ENCODE measurements at places on chromosomes 7 and 10.
A peak's percentile ranks its signal among the peaks of the same experiment; 100 is the strongest.

- no peak for DNase-seq
These were observed 1.9 kb upstream of the PAX4 start for GRCh38 chr7:127619681-127620405.

DNA sequence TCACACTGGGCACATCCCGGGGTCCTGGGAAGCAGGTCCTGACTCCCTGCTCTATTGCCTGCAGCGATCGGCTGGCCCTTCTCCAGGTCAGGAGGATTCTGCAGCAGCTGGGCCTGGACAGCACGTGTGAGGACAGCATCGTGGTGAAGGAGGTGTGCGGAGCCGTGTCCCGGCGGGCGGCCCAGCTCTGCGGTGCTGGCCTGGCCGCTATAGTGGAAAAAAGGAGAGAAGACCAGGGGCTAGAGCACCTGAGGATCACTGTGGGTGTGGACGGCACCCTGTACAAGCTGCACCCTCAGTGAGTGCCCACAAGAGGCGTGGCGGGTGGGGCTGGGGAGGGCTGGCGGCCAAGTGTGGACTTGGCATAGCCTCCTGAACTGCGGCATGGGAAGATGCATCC is 12.8 kb upstream of the HK1 start:
- DNase-seq, result no peak

DNA sequence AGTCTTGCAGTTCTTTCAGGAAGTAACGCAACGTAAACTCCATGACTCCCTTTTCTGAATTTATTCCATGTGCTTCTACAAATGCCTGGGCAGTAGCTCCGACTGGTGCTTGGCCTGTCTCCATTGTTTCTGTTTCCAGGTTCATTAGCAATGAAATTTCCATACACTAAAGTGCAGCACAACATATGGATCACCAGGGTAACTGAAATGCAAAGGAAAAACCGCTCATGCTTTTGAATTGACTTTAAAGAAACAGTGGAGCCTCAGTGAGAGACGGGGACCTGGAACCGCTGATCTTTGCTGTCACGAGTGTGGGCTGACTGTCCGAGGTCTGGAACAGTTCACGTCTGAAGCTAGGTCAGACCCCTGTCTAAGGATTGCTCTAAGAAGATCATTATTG is 126.5 kb upstream of the IGFBP3 start:
- DNase-seq, result no peak

DNA sequence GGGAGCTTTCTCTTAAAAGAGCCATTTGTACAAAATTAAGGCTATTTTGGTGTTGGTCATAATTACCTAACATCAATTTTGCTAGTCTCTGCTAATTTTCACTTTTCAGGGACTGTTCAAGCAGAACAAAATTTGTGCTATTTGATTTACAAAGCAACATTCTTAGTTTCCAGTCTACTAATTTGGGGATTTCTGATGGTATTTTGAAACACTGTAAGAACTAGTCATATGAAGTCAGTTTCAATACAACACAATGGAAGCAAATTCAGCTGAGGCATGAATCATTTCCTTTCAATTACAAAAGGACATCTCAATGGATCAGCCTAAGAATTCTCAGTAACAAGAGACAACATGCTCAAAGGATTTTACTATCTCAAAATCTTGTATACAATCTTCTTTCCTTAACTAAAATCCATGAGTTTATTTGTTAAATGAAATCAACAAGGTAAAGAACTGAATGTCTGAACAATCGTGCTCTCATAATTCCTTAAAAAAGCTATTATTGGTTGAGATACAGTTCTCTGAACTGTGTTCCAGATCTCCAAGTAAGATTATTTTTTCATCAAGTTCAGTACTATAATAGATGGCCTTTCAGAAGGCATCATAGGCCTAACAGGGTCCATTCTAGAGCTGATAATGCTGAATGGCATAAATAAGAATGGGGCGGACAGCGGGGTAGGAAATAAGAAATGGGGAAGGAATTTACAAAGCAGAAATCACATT is 144.6 kb downstream of the NRCAM start:
- DNase-seq, result no peak

DNA sequence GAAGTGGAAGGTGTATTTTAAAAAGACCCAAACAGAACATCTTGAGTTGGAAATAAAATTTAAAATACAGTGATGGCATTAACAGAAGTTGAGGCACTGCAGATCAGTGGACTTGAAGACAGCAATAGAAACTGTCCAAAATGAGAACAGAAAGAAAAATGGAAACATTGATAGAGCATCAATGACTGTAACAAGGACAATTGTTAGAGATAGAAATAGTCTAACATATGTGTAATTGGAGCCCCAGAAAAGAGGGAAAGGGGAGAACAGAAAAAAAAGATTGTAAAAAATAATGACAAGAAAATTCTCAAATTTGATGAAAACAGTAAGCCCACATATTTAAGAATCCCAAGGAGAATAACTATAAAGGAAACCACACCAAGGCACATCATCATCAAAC is 29.4 kb downstream of the VKORC1L1 start:
- no peak for DNase-seq

DNA sequence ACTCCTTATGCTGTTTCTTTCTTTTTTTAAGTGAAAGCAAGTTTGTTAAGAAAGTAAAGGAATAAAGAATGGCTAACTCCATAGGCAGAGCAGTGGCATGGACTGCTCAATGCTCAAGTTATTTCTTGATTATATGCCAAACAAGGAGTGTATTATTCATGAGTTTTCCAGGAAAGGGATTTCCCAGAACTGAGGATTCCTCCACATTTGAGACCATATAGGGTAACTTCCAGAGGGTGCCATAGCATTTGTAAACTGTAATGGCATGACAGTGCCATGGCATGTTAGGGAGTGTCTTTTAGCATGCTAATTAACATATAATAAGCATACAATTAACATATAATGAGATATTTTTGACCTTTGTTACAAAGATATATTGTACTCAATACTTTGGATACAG is 1034.5 kb upstream of the PHF14 start:
- DNase-seq, result no peak

GRCh38 chr10:26890956-26891355 is 30.2 kb upstream of the ABI1 start:
- DNase-seq, result no peak

- no peak for DNase-seq
These were observed 176.0 kb downstream of the CSTF2T start for GRCh38 chr10:51523440-51523839.

GRCh38 chr10:34305189-34305588 is 509.9 kb downstream of the PARD3 start:
- DNase-seq, result no peak

DNA sequence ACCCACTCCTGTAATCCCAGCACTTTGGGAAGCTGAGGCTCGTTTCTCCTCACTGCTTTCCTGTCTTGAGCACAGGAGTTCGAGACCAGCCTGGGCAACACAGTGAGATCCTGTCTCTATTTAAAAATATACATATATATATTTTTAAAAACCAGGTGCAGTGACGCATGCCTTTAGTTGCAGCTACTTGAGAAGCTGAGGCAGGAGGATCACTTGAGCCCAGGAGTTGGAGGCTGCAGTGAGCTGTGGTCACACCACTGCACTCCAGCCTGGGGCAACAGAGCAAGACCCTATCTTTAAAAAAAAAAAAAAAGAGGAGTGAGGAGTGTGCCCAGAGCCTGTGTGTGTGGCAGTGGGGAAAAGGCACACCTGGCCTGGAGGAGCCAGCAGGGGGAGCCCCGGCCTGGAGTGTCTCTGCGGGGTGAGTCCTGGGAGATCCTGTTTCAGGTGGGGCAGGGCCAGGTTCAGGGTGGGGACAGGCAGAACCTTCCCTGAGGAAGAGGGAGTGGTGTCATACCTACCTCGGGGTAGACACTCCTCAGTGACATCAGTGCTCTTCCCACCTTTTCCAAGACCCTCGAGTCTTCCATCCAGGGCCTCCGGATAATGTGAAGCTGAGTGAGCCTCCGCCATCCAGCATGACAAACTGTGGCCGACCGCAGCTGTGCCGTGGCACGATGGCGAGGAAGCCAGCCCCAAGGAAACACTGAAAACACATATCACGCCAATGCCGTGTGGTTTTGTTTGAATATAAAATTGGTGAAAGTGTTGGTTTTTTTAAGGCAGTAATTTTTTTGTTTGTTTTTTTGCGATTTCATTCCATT is 9.0 kb upstream of the ARPC1B start:
- peak; percentile 29 for DNase-seq
